ENCODE measurements at places on chromosomes 5 and 9. TPM values are rescaled to one million over a fixed set of nuclear protein-coding genes. Genes with fewer than 3 reads are reported as not detected.

The GPR21 gene
- total RNA-seq = 1.4 TPM

The ENDOG gene
- total RNA-seq = 34.9 TPM

The TAS2R1 gene
- not detected for total RNA-seq

The SLC46A2 gene
- not detected for total RNA-seq

The GMCL2 gene
- not detected for total RNA-seq

Data from nasal cavity respiratory epithelium epithelial cell of viscerocranial mucosa (primary cell).